ENCODE measurements at places on chromosomes 16 and 17.

GRCh38 chr17:68249354-68249765 is 1.5 kb downstream of the AMZ2 start:
- no peak for DNase-seq

DNA sequence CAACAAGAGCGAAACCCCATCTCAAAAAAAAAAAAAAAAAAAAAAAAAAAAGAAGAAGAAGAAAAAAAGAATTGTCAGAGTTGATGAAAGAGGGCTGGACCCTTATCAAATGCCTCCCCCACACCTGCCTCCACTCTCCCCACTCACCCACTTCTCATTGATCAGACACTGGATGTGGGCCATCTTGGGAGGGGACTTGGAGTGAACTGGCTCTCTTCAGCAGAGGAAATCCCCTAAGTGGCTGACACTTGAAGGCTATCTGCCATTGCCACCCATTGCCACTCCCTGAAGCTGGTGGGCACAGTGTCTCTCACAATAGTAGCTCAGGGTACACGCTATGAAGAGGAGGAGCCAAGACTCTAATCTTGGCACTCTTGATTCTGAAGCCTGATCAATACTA is 1.6 kb downstream of the ITGA2B start:
- no peak for DNase-seq

- no peak for DNase-seq
Observed at GRCh38 chr16:69436896-69437295, 12.5 kb downstream of the CYB5B start.

DNA sequence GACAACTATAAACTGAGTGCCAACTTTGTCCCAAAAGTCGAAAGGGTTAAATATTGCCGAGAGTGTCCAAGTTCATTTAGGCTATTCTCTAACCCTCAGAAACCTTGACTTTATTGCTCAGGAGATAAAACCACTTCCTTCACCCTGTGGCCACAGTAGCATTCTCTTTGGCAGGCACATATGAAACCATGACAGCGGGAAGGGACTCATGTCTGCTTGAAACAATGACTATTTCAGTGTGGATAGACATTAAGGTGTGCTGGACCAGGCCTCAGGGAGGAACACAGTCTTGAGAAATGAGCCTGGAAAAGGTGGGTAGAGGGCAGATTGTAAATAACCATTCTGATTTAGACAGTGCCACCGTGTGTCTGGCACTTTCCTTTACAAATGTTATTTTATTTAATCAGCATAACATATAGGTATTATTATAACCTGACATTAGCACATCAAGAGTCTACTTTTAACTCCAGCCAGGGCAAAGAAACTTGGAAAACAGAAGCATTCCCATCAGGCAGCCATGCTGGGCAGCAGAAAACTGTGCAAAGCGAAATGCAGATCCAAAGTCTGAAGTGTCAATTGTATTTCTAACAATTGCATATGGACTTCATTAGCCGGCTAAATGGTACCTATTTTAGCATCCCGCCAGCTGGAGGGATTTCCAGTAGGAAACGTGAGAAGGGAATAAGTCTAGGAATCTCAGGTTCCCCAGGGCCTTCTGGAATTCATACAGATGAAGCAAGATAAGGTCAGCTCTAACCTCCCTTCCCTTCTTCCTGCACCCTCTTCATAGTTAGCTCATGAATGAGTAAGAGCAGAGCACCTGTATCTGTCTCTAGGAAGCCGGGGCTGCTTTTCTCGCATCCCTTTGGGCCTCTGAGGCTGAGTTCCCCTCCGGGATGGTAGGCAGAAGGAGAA is 212.8 kb upstream of the ELAC2 start:
- no peak for DNase-seq

DNA sequence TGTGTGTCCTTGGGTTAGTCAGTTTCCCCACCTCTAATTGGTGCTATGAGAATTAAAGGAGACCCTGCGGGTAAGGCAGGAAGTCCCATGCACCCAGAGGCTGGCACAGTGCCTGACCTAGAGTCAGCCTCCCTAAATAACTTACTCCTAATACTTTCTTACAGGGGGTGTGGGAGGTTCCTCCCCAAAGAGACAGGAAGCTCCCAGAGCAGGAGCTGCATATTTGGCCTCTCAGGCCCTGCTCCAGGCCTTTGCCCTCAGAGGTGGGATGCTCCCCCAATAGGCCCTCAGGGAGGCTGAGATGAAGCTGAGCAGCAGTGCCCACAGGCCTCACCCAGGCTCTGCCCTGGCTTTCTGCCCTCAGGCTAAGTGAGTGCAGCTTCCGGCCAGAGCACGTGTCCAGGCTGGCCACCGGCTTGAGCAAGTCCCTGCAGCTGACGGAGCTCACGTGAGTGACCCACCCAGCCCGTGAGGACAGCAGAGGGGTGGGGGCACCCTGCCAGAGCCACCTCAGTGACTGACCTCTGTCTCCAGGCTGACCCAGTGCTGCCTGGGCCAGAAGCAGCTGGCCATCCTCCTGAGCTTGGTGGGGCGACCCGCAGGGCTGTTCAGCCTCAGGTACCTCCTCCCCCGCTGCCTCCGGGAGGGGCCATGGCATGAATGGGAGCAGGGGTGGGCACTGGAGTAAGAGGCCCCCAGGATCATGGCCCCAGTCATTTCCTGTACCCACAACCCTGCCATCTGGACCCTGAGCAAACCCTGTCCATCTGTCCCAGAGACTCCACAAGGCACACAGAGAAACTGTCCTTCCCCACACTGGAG is 31.1 kb upstream of the CPNE2 start:
- DNase-seq, result peak; percentile 71

- DNase-seq, result no peak
Observed at GRCh38 chr17:82743344-82744219, 8.2 kb downstream of the FN3K start.

DNA sequence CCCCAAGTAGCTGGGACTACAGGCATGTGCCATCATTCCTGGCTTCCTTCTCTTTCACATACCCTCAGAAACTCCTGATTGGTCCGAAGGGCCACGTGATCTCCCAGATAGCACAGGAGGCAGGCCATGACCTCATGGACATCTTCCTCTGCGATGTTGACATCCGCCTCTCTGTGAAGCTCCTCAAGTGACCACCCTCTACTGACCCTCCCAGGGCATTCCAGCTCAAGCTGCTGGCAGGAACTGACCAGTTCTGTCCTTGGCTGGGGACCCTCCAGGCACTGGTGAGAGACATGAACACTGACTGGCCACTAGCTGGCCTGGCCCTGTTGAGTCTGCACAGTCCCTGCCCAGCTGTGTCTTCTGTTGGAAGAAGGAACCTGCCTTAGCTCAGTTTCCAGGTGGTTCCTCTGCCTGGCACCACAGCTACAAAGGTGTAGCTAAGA is 5.6 kb downstream of the ERAL1 start:
- no peak for DNase-seq

GRCh38 chr16:12283596-12283995 is 307.1 kb downstream of the SNX29 start:
- no peak for DNase-seq

GRCh38 chr16:22001591-22001990 is 675 bp upstream of the PDZD9 start:
- no peak for DNase-seq

- DNase-seq, result no peak
Observed at GRCh38 chr17:73211745-73212144, 18.9 kb downstream of the COG1 start.

DNA sequence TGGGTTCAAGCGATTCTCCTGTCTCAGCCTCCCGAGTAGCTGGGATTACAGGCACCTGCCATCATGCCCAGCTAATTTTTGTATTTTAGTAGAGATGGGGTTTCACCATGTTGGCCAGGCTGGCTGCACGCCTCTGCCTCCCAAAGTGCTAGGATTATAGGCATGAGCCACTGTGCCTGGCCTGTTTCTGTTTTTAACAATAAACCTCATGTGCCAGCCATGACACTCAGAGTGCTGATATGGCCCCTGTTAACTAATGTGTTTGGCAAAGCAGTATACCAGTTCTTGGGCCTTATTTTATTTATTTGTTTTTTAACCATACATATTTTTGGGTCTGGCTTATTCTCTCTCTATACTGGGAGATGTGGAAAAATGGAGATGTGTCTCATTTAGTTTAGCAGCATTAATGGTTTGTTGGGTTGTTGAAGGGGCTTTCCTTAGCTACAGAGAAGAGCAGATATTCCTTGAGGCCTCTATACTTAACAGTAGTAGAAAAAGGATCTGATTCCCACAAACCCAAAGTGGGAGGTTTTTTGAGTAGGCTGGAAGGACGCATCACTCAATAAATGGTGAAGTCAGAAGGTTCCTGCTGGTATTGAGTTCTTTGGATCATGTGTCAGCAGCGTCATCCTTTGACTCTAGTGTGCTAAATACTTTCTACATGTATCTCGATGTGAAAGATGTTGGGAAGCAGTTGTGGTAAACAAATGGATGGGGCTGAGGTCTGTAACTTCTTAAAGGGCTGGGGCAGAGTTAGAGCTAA is 16.2 kb upstream of the CDK5R1 start:
- DNase-seq, result no peak

DNA sequence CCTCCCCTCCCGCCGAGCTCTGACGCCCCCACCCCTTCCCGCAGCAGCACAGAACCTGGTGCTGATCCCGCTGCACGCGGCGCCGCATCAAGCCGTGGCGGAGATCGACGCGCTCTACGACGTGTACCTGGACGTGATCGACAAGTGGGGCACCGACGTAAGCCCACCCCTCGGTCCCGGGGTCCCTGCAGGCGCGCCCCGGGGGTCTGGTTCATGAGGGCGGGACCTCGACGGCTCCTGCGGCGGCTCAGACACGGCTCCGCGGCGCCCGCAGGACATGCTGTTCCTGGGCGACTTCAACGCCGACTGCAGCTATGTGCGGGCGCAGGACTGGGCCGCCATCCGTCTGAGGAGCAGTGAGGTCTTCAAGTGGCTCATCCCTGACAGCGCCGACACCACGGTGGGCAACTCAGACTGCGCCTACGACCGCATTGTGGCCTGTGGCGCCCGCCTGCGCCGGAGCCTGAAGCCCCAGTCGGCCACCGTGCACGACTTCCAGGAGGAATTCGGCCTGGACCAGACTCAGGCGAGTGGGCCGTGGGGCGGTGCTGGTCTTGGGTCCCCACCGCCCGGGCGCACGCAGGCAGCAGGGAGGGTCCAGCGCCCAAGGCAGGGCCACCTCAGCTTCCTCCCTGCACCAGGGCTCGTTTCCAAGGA is 1.4 kb downstream of the DNASE1L2 start:
- no peak for DNase-seq

DNA sequence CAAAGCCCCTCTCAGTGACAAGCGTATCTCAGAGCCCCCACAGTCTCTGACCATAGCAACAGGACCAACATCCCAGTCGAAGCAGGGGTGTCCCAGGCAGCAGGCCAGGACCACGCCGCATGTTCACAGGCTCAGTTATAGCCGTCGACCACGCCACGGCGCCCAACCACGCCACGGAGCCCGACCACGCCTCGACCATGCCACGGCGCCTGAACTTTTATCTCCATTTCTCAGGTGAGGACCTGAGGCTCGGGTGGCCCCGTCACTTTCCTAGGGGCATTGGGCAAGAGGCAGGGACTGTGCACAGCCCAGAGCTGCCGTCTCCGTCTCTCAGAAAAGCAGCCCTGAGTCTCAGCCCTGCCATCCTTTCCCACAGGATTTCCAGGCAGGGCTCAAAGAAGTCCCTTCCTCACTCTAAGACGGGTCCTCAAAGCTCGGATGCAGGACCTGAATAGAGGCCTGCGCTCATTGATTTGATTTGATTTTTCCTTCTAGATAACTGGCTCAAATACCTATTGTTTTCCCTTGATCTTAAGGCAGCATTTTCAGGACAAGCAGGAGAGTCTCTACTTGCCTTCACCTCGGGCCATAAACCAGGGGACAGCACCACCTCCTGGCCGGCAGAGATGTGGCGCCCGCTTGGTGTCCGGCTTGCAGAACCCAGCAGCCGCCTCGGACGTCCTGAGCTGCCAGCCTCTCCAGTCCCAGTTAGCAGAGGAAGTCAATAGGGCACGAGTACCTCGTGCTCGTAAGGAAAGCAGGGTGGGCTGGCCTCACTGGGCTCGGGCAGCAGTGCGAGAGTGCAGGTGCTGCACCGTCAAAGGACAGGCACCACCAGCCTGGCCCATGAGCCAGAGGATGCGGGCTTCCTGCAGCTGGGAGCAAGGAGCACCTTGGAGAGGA is 38.8 kb downstream of the C16orf95 start:
- DNase-seq, result peak; percentile 92

- DNase-seq, result peak; percentile 78
Observed at GRCh38 chr16:89201439-89202377, 1.4 kb upstream of the SLC22A31 start.

- no peak for DNase-seq
Observed at GRCh38 chr17:79804856-79805696, 8.2 kb upstream of the CBX8 start.

DNA sequence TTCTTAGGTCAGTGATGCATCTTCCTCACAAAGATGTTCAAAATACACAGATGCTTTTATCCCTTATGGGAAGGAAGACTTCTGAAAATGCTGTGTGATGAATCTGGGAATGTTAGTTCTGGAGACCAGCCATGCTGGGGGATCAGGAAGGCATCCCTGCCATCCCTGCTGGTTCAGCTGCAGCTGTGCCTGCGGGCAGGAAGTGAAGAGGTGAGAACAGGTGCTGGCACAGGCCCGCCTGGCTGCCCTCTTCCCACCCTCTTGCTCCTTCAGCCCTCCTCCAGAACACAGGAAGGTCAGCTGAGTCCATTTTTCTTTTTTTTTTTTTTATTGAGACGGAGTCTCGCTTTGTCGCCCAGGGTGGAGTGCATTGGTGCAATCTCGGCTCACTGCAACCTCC is 15.2 kb downstream of the RAB11FIP3 start:
- DNase-seq, result peak; percentile 58

GRCh38 chr17:1906662-1907101 is 76.9 kb downstream of the RPA1 start:
- DNase-seq, result no peak

DNA sequence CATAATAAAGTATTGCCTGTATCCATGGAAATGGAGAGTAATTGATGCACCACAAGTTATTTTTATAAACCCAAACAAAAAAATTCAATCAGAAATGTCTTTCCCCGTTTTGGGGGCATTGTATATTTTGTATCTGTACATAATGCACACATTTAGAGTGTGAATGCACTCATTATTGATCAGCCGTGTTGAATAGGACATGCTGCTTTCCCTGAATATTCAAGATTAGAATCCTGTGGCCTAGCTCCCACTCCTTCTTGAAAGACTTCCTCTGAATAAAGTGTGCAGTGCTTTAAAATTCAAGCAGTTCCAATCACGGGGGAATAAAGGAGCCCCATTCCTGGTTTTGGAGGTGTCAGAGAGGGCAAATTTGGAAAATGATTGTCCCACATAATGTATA is 103.8 kb upstream of the TOX3 start:
- DNase-seq, result no peak
